ENCODE measurements at places on chromosomes 2 and 18.

GRCh38 chr2:108970369-108970768 is 18.7 kb downstream of the EDAR start:
- no peak for DNase-seq

GRCh38 chr2:58720770-58721697 is 479.9 kb upstream of the FANCL start:
- no peak for DNase-seq

DNA sequence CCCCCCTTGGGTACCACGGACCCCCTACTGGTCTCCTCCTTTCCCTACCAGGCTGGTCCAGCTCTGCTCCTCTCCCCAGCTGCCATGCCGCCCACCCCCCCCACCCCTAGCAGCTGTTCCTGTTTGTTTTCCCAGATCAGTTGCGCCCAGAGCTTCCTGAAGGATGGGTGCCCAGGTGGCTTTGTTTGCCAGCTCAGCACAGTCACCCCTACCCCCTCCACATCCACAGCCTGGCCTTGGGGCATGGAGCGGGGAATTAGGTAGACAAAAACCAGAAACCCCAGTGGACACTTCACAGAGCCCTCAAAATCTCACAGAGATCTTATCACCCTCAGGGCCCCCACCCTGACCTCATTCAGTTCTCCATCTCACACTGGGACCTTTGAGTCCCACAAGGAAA is 3.7 kb upstream of the CRYBA2 start:
- DNase-seq = no peak

DNA sequence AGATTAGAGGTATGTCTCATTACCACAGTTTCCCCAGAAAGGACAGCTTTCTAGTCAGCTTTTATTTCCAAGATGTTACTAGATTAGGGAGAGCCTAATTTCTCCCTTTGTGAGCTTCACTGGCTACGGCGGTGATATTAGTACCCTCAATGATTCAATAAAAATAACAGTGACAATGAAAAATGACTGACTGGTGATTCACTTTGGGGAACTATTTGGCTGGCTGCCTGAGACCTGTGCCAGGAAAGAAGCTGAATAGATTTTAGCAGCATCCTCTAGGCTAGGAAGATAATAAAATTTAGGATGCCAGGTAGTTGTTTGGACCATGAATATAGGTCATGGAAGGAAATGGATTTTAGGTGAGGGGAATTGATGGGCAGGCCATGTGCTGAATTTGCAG is 178.7 kb downstream of the FMNL2 start:
- no peak for DNase-seq

- DNase-seq = no peak
Measured at GRCh38 chr2:241163601-241164118, 13.4 kb downstream of the PPP1R7 start.

- DNase-seq = no peak
Measured at GRCh38 chr2:26463244-26464192, 14.4 kb downstream of the OTOF start.

GRCh38 chr18:63177259-63177658 is 142.3 kb downstream of the BCL2 start:
- DNase-seq = no peak

- no peak for DNase-seq
Measured at GRCh38 chr2:238670111-238670585, 177.7 kb upstream of the TWIST2 start.

- no peak for DNase-seq
Measured at GRCh38 chr2:239470151-239470900, 69.5 kb upstream of the HDAC4 start.

- no peak for DNase-seq
Measured at GRCh38 chr18:34050661-34051060, 174.1 kb downstream of the NOL4 start.

DNA sequence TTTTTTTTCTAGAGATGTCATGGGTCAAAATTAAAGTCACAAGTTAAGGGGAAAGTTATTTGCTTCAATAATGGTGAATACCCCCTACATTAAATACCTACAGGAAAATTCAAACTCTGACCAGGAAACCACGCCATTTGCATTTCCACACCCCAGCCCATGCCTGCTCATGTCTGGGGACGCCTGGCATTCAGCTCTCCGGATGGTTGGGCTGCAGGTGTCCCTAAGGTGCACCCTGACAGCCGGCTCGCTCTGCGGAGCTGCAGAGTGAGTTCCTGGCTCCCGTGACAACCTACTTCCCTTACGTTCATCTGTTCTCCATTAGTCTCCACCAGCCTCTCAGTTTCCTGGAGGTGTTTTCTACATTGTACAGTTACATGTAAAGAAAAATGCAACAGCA is 122.7 kb upstream of the RIOK3 start:
- DNase-seq = no peak

GRCh38 chr2:44954447-44954888 is 13.0 kb downstream of the SIX3 start:
- no peak for DNase-seq

GRCh38 chr2:183088061-183088460 is 9.5 kb downstream of the DUSP19 start:
- DNase-seq = no peak

DNA sequence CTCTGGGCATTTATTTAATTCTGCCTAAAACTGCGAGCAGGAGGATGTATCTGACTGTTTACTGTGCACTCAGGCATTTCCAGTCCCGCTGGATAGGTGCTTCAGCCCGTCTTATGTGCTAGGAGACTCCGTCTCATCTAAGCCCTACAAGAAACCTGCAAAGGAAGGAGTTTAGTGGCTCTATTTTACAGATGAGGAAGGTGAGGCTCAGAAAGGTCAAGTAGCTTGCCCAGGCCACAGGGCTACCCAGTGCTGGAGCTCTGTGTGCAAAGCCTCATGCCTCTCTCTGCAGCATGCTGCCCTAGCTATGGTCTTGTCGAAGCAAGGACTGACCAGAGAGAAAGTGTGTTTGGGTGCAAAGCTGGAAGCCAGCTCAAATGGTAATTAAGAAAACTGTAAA is 73.6 kb upstream of the AFF3 start:
- no peak for DNase-seq

GRCh38 chr2:116975608-116976007 is 838.9 kb upstream of the DDX18 start:
- DNase-seq = no peak

- no peak for DNase-seq
Measured at GRCh38 chr2:200477667-200478131, 32.2 kb downstream of the KCTD18 start.

- no peak for DNase-seq
Measured at GRCh38 chr2:240933048-240933965, 27.2 kb downstream of the CROCC2 start.

- no peak for DNase-seq
Measured at GRCh38 chr2:26911911-26912861, 58.3 kb upstream of the MAPRE3 start.

DNA sequence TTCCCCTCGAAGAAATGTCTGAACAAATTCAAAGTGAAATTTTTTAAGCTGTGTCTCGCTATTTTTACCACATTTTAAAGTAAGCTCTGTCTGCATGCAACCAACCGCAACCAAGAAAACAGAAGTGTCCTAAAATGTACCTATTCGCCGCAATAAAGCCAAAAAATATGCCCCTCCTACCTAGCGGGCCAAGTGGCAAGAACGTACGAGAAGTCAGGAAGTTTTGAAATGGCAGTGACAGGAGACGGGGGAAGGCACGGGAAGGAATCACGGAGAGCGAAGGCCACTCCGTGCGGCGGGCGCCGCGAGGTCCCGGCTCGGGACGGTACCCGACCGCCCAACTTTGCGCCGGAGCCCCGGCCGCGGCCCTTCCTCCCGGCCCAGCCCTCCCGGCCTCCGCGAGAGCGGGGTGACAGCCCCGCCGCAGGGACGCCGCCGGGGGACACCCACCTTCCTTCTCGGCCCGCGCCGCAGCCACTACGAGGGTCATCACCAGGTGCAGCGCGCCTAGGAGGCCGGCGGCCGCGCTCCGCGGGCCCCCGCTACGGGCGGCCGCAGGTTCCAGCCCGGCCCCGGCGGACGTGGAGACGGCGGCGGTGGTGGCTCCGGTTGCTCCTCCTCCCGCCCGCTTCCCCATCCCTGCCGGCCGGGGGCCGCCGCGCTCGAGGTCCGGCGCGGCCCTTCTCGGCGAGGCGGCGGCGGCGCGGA is 568 bp downstream of the TMEM131 start:
- DNase-seq = peak; percentile 42

- no peak for DNase-seq
Measured at GRCh38 chr2:80231421-80231820, 73.1 kb downstream of the LRRTM1 start.

DNA sequence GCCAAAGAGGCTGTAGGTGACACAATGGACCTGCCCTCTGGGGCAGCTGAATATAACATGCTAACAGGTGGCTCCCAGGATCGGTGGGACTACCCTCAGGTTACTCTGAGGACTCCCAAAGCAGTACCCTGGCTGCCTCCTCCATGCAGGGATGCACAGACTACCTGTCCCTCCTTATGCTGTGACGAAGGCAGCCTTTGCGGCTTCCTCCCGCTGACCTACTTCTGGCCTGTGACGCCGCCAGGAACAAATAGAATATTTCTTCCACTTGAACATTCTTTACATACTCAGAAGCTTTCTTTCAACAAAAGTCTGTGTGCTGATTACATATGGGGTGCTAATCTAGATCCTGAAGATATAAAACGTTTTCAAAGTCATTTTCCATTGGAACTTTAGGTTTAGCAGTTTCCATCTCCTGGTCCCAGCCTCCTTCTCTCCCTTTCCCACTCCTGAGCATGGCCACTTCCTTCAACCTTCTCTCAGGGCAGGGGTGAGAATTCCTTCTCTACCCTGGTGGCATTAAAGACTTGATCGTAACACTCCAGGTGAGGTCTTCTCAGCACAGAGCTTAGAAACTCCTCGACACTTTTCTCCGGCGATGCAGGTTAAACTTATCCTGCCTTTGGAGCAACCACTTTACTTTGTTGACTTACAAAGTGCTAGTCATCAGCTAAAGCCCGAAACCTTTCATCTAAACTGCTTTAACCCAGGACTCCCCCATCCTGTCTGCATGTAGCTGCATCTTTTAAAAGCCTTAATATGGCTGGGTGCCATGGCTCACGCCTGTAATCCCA is 58.9 kb upstream of the STK17B start:
- peak; percentile 33 for DNase-seq

- no peak for DNase-seq
Measured at GRCh38 chr2:65329525-65329924, 101.9 kb downstream of the ACTR2 start.

- no peak for DNase-seq
Measured at GRCh38 chr2:113171334-113172075, 2.3 kb upstream of the PSD4 start.

GRCh38 chr18:56825321-56825720 is 174.2 kb downstream of the WDR7 start:
- DNase-seq = no peak

DNA sequence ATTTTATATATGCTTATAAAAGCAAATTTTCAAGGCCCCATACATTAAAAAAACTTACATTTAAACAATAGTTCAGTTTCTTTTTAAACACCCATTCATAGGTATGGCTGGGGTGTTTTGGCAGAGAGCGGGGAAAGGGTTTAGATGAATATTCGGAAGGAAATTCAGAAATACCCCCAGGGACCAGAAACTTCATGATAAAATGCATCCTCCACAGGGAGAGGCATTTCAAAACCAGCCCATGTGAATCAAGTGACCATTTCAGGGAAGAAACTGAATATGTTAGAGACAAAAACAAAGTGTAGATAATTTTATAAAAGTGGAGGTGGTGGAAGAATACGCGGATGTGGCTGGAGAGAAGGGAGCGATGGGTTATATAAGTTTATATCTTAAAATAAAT is 327.1 kb downstream of the TGIF1 start:
- no peak for DNase-seq

DNA sequence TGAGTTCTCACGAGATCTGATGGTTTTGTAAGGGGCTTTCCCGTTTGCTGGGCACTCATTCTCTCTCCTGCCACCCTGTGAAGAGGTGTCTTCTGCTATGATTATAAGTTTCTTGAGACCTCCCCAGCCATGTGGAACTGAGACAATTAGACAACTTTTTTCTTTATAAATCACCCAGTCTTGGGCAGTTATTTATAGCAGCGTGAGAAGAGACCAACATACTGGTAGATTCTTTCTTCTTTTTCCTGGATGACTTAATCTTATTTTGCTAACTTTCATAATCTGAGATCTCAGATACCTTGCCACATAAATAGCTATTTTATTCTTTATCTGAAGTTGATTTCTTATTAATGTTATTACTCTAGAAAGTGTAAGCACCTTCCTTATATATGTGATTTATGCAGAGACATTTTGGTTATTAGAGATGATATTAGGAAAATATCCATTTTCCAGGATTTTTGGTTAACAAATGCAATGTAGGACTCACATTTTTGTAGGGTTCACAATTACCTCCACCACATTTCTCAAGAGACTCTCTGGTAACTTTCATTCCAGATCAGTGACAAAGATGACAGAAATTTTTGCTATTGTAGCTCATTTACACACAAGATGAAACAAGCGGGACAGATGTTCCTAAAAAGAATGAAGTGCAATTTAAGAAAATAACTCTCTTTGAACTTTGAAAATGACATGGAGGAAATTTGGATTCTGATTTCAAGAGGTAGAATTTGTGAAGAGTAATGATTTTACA is 97.9 kb upstream of the RND3 start:
- no peak for DNase-seq

- DNase-seq = no peak
Measured at GRCh38 chr2:240774856-240775255, 45.2 kb downstream of the KIF1A start.

GRCh38 chr2:192953116-192953515 is 758.4 kb upstream of the TMEFF2 start:
- no peak for DNase-seq

DNA sequence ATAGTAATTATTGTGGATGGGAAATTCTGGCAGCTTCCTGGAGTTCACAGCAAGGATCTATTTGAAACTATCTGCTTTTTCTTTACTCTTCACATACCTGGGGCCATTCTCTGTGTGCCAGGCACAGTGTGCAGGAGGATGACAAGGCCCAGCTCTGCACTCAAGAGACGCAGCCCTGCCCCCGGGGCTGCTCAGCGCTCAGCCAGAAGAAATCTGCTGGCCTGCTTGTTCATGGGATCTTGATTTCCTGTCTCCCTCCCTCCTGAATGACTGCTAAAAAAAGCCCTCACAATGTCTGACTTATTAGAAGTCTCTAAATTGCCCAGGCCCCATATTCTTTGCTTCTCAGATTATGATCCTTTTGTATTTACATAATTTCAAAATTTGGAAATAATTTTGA is 210.9 kb downstream of the DCDC2C start:
- no peak for DNase-seq

GRCh38 chr2:34899079-34899478 is 1300.0 kb upstream of the FAM98A start:
- DNase-seq = no peak

GRCh38 chr2:176138923-176139660 is 9.6 kb downstream of the HOXD8 start:
- DNase-seq = no peak

DNA sequence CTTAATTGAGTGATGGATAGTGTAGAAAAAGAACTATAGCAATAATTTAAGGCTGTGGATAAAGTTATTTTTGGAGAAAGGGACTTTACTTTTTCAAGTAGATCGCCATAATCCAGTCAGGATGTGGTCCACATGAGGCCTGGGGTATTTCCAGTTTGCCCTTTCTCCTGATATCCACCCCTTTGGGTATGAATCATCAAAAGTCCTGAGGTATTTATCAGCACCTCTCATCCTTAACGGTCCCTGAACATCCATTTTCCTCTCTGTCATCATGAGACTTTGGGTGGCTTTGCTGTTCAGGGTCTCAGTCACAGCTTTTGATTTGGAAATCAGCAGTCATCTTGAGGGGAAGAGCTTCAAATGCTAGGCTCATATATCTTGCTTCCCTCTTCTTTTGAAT is 39.3 kb upstream of the ELAC1 start:
- DNase-seq = no peak

Measured in stimulated activated CD4-positive, alpha-beta T cell treated with anti-CD3 and anti-CD28 coated beads, Interleukin-12 subunit alpha, Interleukin-12 subunit beta, amount 100 ng/mL, for 4 hours (primary cell).